Stomach (tissue), 19 donors: ENCODE measurements at places on chromosomes 2 and 18. TPM values are rescaled to one million over a fixed set of nuclear protein-coding genes. Genes with fewer than 3 reads are reported as not detected.

- H3K4me3 ChIP-seq: no peak overlapping the region
- peak overlapping the region; percentile 81 for H3K27ac ChIP-seq
- DNase-seq: no peak
- no peaks in the 10 kb centered on the region for H3K36me3 ChIP-seq
- no peaks in the 10 kb centered on the region for H3K27me3 ChIP-seq
Measured at GRCh38 chr2:64405581-64406406, 48.2 kb upstream of the LGALSL start.

GRCh38 chr2:38748943-38749804 lies 2.0 kb downstream of the SRSF7 start:
- peak overlapping the region; percentile 99 for H3K27ac ChIP-seq
- H3K36me3 ChIP-seq: peaks cover 54% of the 10 kb centered on the region
- no peak for DNase-seq
- peak overlapping the region; percentile 78 for H3K4me3 ChIP-seq
- no peaks in the 10 kb centered on the region for H3K27me3 ChIP-seq

The ALK gene
- total RNA-seq: not detected

DNA sequence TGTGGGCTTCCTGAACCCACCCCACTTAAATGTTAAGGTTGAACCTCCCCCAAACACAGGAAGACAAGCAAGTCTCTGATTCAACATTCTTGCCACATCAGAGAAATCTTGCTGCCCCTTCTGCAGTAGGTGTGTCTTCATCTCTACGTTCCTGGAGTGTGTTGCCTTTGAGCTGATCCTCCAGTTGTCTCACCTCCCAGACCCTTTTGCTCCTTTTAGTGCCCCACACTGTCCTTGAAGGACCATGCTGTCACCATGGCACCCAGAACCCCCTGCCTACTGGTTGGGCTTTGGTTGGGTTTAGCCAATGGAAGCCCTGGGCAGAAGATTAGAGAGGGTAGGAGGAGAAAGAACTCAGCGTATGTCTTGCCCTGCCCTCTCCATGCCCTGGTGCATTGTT lies 10.7 kb downstream of the CAB39 start:
- H3K4me1 ChIP-seq: peaks cover 25% of the 10 kb centered on the region
- H3K4me3 ChIP-seq: no peak overlapping the region
- peak overlapping the region; percentile 16 for H3K27ac ChIP-seq
- H3K36me3 ChIP-seq: peaks cover 11% of the 10 kb centered on the region
- no peaks in the 10 kb centered on the region for H3K27me3 ChIP-seq

GRCh38 chr2:176087330-176088047 lies 3.7 kb upstream of the EVX2 start:
- no peak overlapping the region for H3K27ac ChIP-seq
- H3K36me3 ChIP-seq: no peaks in the 10 kb centered on the region
- H3K4me1 ChIP-seq: peaks cover 58% of the 10 kb centered on the region
- no peak for DNase-seq
- H3K4me3 ChIP-seq: no peak overlapping the region

DNA sequence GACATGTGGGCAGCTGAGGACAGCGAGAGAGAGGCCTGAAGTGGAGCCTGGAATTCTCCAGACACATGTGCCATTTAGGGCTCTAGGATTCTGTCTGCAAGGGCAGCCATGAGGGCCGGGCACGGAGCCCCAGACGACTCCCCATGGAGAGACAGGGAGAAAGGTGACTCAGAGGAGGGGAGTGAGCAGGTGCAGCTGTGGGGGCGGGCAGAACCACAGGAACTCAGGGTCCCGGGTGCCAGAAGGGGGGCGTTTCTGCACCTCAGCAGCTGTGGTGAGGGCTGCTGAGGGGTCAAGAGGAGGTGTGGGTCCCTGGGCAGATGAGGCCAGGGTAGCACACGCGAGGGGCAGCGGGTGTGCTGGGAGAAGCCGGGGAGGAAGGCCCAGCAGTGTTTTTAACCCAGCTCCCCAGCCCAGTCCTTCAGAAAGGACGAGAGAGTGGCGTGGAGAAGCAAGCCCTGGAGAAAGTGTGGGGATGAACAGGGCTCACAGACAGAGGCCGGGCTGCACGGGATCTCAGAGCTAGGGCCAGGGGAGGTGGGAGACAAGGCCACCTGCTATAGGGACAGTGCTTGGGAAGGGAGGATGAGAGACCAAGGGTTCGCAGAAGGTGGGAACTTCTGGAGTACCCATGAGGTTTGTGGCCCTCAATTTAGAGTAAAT lies 7.6 kb downstream of the GPR17 start:
- no peak overlapping the region for H3K4me3 ChIP-seq
- no peaks in the 10 kb centered on the region for H3K27me3 ChIP-seq
- H3K36me3 ChIP-seq: peaks cover 16% of the 10 kb centered on the region

- no peaks in the 10 kb centered on the region for H3K27me3 ChIP-seq
- no peak overlapping the region for H3K4me3 ChIP-seq
- no peaks in the 10 kb centered on the region for H3K36me3 ChIP-seq
- no peak for DNase-seq
- H3K4me1 ChIP-seq: peaks cover 5% of the 10 kb centered on the region
Measured at GRCh38 chr18:54229421-54230059, 5.1 kb upstream of the MBD2 start.

- H3K36me3 ChIP-seq: no peaks in the 10 kb centered on the region
- H3K27me3 ChIP-seq: no peaks in the 10 kb centered on the region
- no peak overlapping the region for H3K4me3 ChIP-seq
- no peak for DNase-seq
- H3K27ac ChIP-seq: no peak overlapping the region
Measured at GRCh38 chr2:100411841-100412292, 5.6 kb downstream of the CHST10 start.

GRCh38 chr2:167134381-167135072 lies 246.2 kb downstream of the XIRP2 start:
- no peaks in the 10 kb centered on the region for H3K4me1 ChIP-seq
- H3K27me3 ChIP-seq: no peaks in the 10 kb centered on the region
- H3K27ac ChIP-seq: no peak overlapping the region
- H3K4me3 ChIP-seq: no peak overlapping the region
- no peak for DNase-seq
- no peaks in the 10 kb centered on the region for H3K36me3 ChIP-seq

- DNase-seq: no peak
- no peaks in the 10 kb centered on the region for H3K4me1 ChIP-seq
- H3K4me3 ChIP-seq: no peak overlapping the region
- no peak overlapping the region for H3K27ac ChIP-seq
- no peaks in the 10 kb centered on the region for H3K36me3 ChIP-seq
Measured at GRCh38 chr18:40821596-40822243, 1133.3 kb upstream of the PIK3C3 start.

The RTP5 gene
- total RNA-seq: not detected

DNA sequence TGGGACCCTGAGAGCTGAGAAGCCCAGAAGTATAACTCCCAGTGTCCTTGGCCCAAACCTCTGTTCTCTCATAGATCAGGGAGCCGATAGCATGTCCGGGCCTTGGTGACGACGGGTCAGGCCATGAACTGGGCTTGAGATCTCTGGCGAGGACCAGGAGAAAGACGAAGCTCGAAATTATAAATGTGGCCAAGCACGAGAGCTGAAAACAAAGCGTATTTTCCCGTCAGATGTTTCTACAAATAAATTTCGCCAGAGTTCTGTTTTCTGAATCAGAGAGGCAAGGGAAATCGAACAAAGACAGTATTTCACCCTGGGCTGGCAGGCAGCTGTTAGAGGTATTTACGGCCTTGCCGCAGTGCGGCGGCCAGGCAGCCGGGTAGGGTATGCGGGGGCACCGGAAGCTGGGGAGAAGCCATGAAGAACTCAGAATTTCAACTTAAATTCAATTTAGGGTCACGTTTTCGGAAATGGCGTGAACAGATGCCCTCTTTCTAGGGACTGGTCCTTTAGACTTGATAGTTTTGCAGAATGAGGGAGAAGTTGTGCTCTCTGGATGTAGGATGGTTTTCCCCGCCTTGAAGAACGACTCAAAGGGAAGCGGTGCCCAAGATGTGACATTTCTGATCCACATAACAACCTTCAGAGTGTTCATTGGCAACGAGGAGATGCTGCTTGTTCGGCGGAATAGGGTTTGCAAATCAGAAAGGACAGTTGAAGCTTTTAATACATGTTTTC lies 9.6 kb downstream of the HOXD8 start:
- H3K36me3 ChIP-seq: no peaks in the 10 kb centered on the region
- H3K4me3 ChIP-seq: no peak overlapping the region
- peaks cover 91% of the 10 kb centered on the region for H3K27me3 ChIP-seq
- H3K27ac ChIP-seq: peak overlapping the region; percentile 19
- H3K4me1 ChIP-seq: peaks cover 24% of the 10 kb centered on the region
- no peak for DNase-seq

DNA sequence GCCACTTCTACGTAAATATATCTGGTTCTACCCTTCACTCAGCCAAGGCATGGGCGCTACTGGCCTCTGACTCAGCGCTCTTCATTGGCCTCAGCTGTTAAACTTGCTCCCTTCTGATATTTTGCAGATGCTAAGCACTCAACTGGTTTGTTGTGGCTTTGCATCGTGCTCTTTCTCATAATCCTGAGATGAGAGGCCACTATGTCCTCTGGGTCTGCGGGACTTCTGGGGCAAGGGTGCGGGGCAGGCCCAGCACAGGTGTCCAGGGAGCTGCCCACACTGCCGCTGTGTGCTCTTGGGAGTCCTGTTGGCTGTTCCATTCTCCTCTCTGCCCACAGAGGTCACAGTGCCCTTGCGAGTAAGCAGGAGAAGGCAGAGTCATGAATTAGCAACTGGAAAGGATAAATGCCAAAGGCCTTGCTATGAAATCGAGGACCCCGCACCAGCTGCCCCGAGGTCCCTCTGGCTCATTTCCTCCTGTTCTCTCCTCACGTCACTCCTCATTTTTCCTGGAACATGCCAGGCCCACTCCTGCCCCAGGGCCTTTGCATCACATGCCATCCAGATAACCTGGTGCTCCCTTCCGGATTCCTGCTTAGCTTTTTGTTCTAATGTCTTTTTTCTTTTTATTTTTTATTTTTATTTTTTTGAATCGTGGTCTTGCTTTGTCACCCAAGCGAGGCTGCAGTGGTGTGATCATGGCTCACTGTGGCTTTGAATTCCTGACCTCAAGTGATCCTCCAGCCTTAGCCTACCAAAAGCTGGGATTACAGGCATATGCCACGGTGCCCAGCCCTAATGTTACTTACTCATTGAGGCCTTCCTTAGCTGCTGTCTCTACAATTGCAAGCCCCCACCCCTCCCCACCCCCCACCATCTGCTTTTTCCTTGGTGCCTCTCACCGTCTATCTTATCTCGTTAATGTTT lies 34.9 kb upstream of the MAT2A start:
- H3K4me3 ChIP-seq: no peak overlapping the region
- H3K36me3 ChIP-seq: no peaks in the 10 kb centered on the region
- H3K27me3 ChIP-seq: no peaks in the 10 kb centered on the region
- H3K4me1 ChIP-seq: peaks cover 18% of the 10 kb centered on the region

- H3K27me3 ChIP-seq: no peaks in the 10 kb centered on the region
- no peaks in the 10 kb centered on the region for H3K36me3 ChIP-seq
- H3K4me1 ChIP-seq: peaks cover 7% of the 10 kb centered on the region
- no peak overlapping the region for H3K4me3 ChIP-seq
Measured at GRCh38 chr18:31648966-31649429, 35.4 kb downstream of the B4GALT6 start.

DNA sequence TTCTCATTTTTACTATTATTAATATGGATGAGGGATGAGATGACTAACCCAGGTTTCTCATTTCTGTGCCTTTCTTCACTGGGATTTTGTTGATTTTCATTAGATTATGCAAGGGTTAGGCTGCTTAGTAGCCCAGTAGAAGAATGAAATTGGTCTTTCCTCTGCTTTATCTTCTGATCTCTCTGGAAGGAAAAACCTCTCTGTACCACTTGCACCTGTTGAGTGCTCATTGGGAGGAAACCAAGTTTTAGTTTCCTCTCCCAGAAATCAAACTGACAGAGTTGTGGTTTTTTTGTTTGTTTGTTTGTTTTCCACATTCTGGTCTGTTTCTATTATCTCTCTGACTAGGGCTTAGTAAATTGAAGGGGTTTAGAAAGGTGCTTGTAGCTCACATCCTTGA lies 60.8 kb downstream of the KIAA1328 start:
- H3K4me1 ChIP-seq: no peaks in the 10 kb centered on the region
- no peak overlapping the region for H3K4me3 ChIP-seq
- peaks cover 7% of the 10 kb centered on the region for H3K36me3 ChIP-seq
- no peak for DNase-seq

The SPDYA gene
- 0.58 TPM for total RNA-seq

The HNMT gene
- 16.1 TPM for total RNA-seq

GRCh38 chr2:229335330-229335729 lies 64.2 kb upstream of the PID1 start:
- DNase-seq: no peak
- H3K4me3 ChIP-seq: no peak overlapping the region
- no peaks in the 10 kb centered on the region for H3K36me3 ChIP-seq
- no peaks in the 10 kb centered on the region for H3K4me1 ChIP-seq
- peak overlapping the region; percentile 59 for H3K27ac ChIP-seq
- H3K27me3 ChIP-seq: no peaks in the 10 kb centered on the region

GRCh38 chr2:43314299-43314927 lies 88.0 kb upstream of the ZFP36L2 start:
- H3K27ac ChIP-seq: no peak overlapping the region
- no peak for DNase-seq
- H3K4me3 ChIP-seq: no peak overlapping the region
- peaks cover 48% of the 10 kb centered on the region for H3K4me1 ChIP-seq

The GPR45 gene
- total RNA-seq: not detected

DNA sequence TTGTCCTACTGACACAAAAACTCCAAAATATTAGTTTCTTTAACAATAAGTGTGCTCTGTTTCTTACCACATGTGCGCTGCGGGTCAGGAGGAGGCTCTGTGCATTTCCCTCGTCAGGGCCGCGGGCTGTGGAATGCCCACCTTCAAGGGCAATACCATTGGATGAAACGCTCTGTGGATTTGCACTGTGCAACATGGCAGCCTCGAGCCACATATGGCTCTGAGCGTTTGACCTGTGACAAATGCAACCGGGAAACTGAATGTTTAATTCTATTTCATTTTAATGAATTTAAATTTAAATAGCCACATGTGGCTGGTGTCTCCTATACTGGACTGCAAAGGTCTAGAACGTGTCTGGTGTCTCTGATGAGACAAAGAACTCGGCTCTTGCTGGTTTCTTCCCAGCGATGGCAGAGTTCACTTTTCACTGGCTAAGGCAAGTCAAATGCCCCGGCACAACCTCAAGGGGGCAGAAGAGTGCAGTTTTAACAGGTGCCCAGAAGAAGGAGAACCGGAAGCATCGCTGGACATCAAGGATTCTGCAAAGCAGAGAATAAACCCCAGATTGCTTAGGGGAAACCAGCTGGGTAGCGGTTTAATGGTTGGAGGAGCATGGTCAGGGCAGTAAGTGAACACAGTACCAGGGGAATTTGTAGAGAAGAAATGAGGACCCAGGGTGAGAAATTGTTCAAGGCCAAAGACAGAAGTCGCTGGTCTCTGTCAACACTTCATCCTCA lies 37.0 kb upstream of the TMEM18 start:
- no peaks in the 10 kb centered on the region for H3K36me3 ChIP-seq
- H3K27ac ChIP-seq: no peak overlapping the region

DNA sequence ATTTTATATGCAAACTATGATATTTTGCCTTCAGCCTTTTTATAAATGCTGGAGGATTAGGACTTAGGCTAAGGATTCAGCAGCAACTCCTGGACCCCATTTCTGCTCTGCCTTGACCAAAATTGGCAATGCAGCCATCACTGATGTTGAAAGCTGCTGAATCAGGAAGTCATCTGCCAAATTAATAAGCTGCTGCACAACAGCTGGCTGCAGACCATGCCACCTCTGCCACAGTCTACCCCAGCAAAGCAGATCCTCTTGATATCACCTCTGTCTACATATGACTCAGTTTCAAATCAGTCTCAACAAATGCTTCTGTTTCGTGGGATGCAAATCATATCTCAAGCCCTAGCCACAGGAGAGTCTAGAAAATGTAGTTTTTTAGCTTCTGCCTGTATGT lies 7.1 kb upstream of the SOS1 start:
- H3K27ac ChIP-seq: peak overlapping the region; percentile 1
- DNase-seq: no peak
- H3K4me1 ChIP-seq: peaks cover 22% of the 10 kb centered on the region
- no peaks in the 10 kb centered on the region for H3K27me3 ChIP-seq
